Placental epithelial cell (primary cell): ENCODE measurements at places on chromosomes 12 and 14. TPM values are rescaled to one million over a fixed set of nuclear protein-coding genes. Genes with fewer than 3 reads are reported as not detected.

Gene NRXN3
- total RNA-seq = 27.1 and 27.2 TPM in 2 replicates

Gene PMCH
- not detected in 2 replicates for total RNA-seq

Gene CCDC175
- total RNA-seq = not detected in 2 replicates

Gene NYNRIN
- 116 and 153 TPM in 2 replicates for total RNA-seq

Gene INTS13
- 18.5 and 20.1 TPM in 2 replicates for total RNA-seq

Gene PTGDR
- not detected in 2 replicates for total RNA-seq

Gene C14orf132
- total RNA-seq = 0.11 and 0.79 TPM in 2 replicates
